NCI-H1417 (cell line): ENCODE measurements at places on chromosomes 7 and 10.

- DNase-seq: peak; percentile 69
Measured at GRCh38 chr10:76114581-76115001, 683.2 kb downstream of the LRMDA start.

GRCh38 chr7:106121189-106121810, 9.2 kb upstream of the SYPL1 start:
- DNase-seq: no peak

- DNase-seq: no peak
Measured at GRCh38 chr7:140225562-140226249, 48.9 kb upstream of the KDM7A start.

DNA sequence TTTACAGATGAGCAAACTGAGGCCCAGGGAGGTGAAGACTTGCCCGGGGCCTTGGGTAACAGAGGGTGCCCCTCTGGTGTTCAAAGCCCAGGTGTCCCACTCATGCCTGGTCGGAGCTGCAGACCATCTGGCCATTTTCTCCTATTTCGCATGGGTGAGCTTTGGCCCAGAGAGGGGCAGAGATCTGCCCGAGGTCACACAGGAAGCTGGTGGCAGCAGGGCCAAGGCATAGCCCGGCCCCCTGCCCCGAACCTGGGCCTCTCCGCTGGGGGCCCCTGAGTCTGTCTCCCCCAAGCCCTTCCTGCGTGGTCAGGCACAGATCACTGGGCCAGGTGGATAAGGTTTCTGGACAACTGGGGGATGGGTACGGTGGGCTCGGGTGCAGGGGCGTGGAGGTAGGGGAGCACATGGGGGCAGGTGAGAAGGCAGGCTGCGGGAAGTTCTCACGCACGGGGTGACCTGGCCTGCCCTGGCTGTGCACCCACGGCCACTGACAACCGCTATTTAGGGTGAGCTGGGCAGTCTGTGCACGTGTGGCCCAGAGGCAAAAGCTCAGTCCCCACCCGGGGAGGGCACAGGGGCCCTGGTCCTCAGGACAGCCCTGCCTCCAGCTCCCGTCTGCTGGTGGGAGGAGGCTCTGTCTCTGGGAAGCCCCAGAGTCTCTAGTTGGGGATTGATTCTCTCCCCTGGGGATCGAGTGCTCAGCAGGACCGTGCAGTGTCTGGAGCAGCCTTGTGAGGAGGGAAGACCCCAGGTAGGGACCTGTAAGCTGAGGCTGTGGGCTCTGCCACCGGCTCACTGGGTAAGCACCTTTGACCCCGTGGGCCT, 68.6 kb downstream of the UNCX start:
- DNase-seq: no peak

GRCh38 chr10:88528201-88528600, 54.9 kb downstream of the RNLS start:
- DNase-seq: no peak

DNA sequence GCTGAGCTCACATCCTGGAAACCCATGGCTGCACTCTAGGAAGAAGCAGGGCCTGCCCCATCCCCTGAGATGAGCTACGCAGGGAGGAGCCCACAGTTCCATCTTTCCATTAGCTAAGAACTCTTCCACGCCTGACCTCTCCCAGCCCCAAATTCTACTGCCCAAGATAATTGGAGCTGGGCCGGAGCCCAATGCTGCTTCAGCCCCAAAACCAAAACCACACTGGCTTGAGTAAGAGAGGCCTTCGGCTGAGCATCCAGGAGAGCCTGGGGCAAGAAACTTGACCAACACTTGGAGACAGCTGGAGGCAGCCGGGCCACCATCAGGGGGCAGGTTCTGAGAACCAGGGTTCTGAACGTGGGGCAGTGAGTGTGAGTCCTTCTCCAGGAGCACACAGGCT, 116.1 kb upstream of the ZMIZ1 start:
- DNase-seq: no peak

- peak; percentile 66 for DNase-seq
Measured at GRCh38 chr7:30596014-30596641, 1.4 kb downstream of the GARS1 start.

GRCh38 chr7:81484261-81484660, 285.6 kb downstream of the HGF start:
- DNase-seq: no peak

DNA sequence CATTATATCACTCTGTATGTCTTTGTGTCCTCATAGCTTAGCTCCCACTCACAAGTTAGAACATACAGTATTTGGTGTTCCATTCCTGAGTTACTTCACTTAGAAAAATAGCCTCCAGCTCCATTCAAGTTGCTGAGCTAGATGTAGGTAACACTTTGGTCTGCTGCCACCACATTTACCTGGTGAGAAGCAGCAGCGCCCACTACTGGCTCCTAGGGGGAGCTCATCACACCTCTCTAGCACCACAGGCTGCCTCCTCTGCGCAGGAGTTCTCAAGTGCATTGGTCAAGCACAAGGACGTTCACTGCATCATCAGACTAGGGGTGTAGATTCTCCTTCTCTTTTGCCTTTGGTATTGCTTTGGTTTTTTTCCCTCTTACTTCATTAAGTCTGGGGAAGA, 530.9 kb upstream of the AUTS2 start:
- no peak for DNase-seq

DNA sequence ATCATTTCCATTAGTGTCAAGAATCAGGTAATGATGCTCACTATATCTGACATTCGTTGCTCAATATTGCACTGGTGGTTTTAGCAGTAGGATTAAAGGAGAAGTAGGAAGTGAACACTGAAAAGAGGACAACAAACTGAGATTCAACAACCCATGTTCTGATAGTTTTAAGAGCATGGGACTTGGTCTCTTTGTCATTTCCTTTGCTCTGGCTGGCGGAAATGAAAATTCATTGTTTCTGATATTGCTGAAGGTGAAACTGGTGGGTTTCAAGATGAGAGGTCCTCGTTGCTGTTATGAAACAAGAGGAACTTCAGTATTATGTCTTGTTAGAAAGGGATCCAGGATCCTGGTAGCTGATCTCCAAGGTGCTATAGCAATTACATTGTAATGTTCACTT, 129.0 kb downstream of the DNAH11 start:
- no peak for DNase-seq

DNA sequence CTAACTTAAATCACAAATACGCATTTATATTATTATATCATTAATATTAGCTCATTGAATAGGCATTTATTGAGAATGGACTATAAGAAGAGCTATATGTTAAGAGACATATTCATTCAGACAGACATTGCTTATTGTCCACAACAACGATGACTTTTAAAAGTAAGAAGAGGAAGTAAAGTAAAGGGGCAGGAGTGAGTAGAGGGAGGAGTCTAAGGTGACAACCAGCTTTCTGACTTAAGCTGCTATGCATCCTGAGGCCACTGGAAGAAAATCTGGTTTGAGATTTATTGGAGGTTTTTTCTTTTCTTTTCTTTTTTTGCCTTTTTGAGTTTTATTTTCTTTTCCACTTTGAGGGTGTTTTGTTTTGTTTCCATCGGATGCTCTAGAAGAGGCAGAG, 723.5 kb downstream of the GRM8 start:
- DNase-seq: no peak

DNA sequence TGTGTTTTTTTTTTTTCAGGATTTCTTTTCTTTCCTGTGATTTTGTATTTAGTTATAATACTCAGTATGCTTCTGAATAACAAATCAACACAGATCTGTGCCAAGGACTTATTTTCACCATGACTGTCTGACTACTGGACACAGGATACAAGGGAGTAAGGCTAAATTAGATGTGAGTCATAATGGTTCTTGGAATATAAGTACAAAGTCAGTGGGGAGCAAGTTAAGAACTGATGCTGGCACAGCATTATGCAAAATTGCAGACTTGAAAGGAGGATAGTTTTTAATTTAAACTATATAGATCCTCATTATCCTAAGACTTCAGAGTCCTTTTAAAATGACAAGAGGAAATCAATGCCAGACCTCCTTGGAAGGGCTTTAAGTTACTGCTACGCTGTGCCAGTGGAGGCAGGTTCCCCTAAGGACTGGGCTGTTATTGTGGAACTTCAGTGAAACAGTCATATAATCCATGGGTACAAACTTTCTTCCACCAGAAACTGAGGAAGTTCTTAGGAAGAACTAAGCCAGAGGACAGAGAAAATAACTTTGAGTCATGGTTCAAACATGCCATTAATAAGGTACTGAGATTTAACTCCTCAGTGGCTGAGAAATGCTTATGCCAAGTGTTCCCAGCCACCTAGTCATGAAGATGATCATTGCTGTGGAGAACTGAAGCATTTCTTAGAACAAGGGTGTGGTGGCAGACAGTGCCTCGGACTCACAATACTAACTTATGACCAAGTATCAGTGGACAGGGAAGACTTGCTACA, 531.2 kb downstream of the HTR7 start:
- DNase-seq: no peak
